ENCODE measurements at places on chromosomes 2 and 18.

- no peak for DNase-seq
Observed at GRCh38 chr2:134774786-134775641, 56.2 kb upstream of the TMEM163 start.

- DNase-seq, result no peak
Observed at GRCh38 chr2:16650287-16651249, 15.1 kb downstream of the CYRIA start.

GRCh38 chr2:122366969-122367645 lies 611.7 kb downstream of the TSN start:
- no peak for DNase-seq

DNA sequence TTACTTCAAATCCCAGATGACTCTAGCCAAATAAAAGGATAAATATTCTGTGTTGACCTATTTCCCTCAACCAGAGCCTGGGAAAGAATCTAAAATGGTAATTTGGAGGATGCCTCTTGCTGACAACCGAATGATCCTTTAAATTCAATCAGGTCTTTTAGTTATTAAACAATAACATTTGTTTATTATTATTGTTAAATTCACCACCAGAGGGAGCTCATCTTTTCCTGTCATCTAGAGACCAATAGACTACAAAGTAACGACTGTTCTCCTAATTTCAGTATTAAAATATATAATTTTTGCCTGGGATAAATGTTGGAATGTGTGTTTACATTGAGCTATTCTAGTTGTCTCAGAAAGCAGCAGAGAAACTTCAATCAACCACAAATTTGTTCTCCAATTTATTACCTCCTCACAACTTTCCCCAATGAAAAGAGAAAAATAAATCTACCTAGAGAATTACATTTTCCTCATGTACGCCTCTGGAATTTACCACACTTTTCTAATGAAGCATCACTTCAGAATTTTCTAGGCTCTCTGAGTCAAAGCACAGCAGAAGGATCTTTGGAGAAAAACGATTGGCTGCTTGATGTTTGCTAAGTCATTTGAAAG lies 142.7 kb downstream of the SCG2 start:
- DNase-seq, result no peak

- no peak for DNase-seq
Observed at GRCh38 chr2:18927525-18928232, 338.3 kb upstream of the NT5C1B start.

DNA sequence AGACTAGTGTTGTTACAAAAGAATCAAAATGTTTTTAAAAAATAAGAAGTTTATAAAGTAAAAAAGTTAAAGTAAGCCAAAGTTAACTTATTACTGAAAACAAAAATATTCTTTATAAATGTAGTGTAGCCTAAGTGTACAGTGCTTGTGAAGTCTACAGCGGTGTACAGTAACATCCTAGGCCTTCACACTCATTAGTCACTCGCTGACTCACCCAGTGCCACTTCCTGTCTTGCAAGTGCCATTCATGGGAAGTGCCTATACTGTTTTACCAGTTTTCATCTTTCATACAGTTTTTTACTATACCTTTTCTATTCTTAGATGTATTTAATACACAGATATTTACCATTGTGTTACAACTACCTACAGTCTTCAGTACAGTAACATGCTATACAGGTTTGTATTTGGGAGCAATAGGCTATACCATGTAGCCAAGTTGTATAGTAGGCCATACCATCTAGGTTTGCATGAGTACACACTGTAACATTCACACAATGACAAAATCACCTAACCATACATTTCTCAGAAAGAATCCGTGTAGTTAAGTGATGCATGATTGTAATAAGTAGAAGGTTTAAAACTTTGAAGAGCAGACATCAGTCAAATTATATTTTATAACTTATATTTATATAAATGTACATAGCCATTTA lies 13.4 kb downstream of the SERPINB7 start:
- no peak for DNase-seq

DNA sequence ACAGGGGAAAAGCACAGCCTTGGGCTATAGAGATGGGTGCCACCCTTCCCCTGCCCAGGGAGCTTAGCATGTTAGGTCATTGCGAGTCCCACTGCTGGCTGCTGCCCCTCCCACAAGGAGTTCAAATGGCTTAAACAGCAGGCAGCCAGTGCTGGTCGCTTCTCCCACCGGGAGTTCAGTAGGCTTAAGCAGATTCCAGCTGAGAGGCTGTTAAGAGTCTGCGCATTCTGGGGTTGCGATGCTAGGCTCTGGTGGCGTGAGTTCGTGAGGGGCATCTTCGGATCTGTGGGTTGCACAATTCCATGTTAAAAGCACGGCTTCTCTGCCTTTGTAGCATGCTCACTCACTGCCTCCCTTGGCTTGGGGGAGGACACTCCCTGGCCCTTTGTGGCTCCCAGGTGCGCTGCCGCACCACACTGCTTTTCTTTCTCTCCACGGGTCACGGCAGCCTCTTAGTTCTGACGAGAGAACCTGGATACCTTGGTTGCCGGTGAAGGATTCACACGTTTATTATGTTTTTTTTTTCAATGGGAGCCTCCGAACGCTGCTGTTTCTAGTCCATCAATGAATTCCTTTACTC lies 93.2 kb downstream of the UNC80 start:
- DNase-seq, result peak; percentile 4

DNA sequence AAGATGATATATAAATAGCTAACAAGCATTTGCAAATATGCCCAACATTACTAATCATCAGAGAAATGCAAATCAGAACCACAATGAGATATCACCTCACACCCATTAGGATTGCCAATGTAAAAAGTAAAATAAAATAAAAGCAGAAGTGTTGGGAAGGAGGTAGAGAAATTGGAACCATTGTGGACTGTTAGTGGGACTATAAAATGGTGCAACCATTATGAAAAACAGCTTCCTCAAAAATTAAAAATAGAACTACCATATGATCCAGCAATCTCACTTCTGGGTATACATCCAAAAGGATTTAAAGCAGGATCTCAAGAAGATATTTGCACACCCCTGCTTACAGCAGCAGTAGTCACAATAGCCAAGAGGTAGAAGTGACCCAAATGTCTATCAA lies 99.8 kb upstream of the DAPL1 start:
- no peak for DNase-seq

GRCh38 chr2:42569883-42570282 lies 1.5 kb downstream of the MTA3 start:
- DNase-seq, result no peak

DNA sequence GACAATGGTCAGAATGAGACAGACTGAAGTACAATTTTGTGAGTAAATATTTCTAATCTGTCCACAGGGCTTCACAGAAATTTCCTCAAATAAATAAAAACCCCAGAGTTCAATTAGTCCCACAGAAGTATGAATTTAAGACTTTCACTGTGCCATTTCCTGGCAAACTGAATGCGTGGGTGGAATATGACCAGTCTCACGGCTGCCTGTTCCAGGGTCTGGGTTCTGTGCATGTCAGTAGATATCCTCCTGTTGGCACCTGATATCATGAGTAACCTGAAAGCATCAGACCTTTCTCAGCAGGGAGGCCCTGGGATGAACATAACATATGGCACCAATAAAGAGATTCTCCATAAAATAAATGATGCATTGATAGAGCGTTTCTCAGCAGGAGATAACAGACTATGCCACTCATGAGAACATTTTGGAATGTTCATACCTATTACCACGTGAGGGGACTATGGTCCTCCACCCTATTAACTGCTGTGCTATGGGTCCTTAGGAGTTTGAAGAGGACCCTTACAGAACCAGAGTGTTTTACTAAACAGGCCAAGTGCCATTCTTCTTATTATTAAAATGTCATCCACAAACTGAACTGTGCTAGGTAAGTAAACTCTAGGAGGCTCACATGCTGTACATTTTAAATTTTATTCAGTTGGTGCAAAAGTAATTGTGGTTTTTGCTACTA lies 10.6 kb upstream of the MALL start:
- DNase-seq, result no peak

- no peak for DNase-seq
Observed at GRCh38 chr2:59691518-59692190, 861.8 kb downstream of the BCL11A start.

DNA sequence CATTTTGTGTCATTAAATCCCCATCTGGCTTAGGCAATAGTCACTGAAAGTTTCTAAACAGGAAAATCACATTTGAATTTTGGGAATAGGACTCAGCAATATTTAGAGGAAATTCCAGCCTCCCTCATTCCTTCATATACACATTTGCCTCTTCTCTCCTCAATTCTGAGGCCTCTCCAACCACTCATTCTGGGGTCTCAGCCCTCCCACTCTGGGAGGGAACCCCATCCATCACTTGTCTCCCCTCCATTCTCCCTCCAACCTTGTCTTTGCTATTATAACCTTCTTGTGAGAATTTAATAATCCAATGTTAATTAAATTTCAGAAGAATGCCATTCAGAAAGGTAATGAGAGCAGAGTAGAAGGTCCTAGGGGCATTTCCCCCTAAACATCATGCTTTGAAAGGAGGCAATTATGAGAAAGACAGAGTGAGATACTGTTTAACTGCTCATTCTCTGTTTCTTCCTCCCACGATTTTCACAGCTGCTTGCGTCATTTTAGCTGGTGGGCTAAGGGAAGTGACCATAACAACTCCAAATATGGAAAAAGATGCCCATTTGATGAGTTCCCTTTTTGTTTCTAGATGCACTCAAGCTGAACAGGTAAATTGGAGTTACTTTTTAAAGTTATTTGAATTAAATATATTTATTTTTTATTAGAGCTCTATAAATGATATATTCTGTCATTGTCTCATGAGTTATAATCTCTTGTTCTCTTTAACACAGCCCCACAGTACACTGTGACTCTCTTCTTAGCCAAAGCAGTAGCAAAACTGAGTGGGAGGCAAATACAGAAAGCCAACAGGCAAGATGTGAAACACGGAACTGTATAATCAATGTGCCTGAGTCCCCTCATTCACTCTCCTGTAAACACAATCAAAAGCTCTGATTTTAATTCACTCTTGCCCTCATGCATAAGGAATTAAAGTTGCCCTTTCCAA lies 135.1 kb downstream of the DLGAP1 start:
- no peak for DNase-seq

DNA sequence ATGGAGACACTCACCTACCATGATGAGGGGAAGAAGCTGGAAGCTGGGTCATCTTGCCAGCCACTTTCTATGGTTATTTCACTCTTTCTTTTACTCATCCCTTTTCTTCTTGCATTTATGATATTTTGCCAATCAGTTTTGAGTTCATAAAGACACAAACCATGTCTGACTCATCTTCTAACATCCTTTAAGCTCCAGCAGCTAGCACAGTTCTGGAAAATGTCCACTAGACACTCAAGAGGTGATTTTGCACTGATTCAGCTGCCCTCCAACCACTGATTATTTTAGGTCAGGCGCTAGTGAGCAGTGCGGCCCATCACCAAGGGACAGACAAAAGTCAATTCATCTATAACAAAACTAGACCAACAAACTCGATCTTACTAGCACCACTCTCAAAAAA lies 537.1 kb upstream of the ID2 start:
- DNase-seq, result no peak

GRCh38 chr18:35038881-35039491 lies 2.2 kb upstream of the MAPRE2 start:
- no peak for DNase-seq

DNA sequence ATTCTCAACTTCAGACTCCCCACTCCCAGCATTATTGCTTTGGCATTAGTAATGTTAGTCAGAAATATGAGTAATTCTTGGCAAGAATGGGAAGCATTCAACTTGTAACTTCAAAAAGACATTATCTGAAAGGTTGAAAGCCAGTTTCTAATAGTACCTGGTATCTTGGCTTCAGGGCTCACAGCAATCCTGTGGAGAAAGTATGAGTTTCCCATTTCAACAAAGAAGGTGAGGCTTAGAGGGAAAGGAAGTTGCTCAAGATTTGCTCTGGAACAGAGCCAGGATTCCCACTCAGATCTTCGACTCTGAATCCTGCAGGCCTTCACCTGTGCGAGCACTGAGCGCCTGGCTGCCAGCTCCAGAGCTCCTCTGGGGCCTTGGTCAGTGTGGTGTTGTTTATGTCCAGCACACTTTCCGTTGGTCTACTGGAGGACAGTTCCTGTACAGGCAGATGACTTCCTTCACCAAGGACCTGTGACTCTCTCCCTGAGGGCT lies 136.1 kb downstream of the MCFD2 start:
- no peak for DNase-seq

- no peak for DNase-seq
Observed at GRCh38 chr2:152387041-152387440, 52.1 kb downstream of the FMNL2 start.
